ENCODE measurements at places on chromosomes 3 and 15.

- DNase-seq = no peak
Observed at GRCh38 chr3:123262868-123263267, 61.1 kb downstream of the SEC22A start.

GRCh38 chr3:168002786-168003368 lies 92.8 kb downstream of the GOLIM4 start:
- DNase-seq = peak; percentile 41

- no peak for DNase-seq
Observed at GRCh38 chr3:99865321-99865720, 47.7 kb downstream of the CMSS1 start.

DNA sequence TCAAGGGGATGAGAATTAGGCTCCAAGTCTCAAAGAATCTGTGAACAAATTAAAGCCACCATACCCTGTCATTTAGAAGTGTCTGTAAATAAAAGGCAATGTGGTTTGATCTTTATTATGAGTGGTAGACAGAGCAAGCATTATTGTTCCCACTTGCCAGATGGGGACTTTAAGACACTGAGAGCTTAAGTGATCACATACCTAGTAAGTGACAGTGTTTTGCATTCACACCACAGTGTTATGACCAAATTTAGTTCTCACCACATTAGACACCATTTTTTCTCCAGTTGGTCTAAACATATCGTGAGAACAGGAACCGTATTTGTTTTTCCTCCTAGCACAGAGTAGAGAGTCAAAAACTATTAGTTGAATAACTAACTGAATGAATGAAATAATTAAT lies 13.2 kb upstream of the ZBED2 start:
- no peak for DNase-seq

- no peak for DNase-seq
Observed at GRCh38 chr15:50252556-50252955, 13.0 kb downstream of the HDC start.

- DNase-seq = no peak
Observed at GRCh38 chr15:57149196-57149595, 227.1 kb upstream of the CGNL1 start.

DNA sequence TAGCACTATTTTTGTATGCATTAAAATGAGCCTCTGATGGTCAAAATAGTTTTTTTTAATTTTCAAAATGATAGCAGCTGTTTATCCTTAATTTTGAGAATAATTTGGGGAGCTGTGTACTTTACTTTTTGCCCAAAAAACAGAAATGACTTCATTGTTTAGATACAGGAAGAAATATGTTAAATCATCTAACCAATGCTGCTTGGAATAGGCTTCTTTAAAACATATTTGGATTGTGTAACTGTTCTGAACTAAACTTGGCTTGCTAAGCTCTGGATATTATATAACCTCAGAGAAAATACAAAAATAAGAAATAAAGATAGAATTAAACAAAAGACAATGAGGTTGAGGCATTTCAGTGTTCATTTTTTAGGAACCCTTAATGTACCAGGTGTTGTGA lies 119.3 kb downstream of the SERPINI1 start:
- no peak for DNase-seq

GRCh38 chr3:76873532-76874242 lies 166.2 kb upstream of the ROBO2 start:
- no peak for DNase-seq

- DNase-seq = no peak
Observed at GRCh38 chr3:78846718-78847117, 921.1 kb downstream of the ROBO1 start.

- no peak for DNase-seq
Observed at GRCh38 chr15:89341316-89342005, 6.8 kb upstream of the POLG start.

DNA sequence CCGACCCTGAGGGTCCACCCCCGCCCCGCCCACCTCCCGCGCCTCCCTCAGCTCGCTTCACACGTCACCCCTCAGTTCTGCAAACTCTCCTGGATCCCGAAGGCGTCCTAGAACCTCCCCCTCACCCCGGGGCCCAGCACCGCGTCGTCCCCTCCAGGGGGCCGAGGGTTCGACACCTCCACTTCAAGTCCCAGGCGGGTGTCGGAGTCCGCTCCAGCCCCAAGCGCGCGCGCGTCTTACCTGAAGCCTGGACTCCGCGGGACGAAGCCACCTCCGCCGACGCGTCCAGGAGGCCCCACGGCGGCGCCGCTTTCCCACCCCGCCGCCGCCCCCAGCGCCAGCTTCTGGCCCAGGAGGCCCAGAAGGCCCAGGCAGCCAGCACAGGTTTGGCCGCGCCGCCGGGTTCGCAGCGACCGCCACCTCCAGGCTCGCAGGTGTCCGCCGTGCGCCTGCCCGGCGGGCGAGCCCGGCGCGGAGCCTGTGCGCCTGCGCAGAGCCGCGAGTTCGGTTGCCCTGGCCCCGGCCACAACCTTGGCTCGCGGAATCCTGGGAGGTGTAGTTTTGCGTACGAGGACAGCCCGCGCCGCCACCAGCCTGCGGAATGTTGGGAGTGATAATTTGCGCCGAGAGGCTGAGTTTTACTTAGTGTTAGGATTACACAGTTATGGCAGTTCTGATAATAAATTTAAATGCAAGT lies at the start of gene POMGNT2:
TSS of gene POMGNT2 (minus strand) at position 484 of the 697 bp plus-strand sequence. CDS start 24,648 bp downstream, outside the sequence.
- peak; percentile 86 for DNase-seq

DNA sequence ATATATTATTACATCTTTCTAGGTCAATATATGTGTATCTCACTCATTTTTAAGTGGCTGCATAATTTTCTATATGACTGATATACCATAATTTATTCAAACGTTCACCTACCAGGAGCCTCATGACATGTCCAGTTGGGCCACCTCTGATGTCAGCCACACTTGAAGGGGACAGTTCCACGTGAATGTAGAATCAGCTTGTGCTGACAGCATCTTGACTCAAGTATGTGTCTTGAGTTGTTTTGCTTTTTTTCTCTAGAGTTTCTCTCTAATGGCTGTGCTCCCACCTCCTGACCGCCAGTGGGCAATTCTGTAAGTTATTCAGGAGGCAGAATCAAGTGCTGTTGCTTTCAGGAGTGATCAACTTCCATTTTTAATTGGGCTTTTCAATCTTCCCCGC lies 237.9 kb downstream of the NFKBIZ start:
- no peak for DNase-seq

- DNase-seq = peak; percentile 45
Observed at GRCh38 chr15:78625606-78626280, 4.9 kb upstream of the CHRNA3 start.

GRCh38 chr3:117531078-117531767 lies 821.6 kb downstream of the TUSC7 start:
- no peak for DNase-seq

DNA sequence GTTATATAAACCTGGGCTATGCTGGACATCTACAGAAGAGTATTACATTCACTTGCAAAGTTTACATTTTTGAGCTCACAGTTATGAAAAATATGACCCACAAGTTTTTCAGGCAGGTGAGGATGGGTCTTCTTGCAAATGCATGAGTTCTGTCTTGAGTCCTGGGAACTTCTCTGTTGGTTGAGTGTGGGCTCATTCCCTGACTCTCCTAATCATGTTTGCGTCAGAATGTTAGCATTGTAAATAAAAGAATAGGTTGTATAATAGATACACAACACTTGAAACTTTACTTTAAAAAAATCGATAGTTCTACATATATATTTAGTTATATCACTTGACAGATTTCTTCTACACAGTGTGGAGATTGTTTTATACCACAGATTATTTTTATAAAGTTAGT lies 7.2 kb upstream of the EXOG start:
- DNase-seq = no peak
